ENCODE measurements at places on chromosomes 5 and 9.

DNA sequence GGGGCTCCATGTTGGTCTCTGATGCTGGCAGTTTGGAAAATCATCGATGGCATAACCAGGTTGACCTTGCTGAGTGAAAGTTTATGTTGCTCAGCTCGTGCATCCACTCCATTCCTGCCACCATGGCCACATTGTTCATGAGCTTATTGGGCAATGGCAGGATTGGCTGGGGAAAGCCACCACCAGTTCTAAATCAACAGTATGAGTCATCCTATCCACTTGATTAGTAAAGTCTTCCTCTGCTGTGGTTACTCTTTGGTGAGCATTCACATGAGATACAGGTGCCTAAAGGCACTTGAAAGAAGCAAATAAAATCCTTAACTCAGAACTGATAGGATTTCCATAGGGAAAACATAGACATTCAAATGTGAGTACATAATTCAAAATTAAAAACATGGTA, 131.8 kb upstream of the FBN2 start:
- peak; percentile 32 for DNase-seq

DNA sequence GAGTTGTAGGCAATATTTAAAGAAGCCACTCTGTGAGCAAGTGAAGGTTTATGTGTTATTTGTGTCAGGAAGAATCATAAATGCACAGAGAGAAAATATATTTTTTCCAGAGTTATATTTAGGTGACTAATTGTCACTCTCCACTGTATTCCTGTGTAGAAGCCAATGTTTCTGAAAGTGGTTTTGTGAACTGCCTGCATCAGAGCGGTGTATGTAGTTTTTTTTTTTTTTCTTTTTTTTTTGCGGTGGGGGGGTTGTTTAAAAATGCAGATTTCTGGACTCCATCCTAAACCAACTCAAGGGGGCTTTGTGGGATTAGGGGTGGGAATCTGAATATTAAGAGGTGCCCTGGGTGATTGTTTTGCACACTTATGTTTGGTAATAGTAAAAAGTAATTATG, 103.4 kb downstream of the GDNF start:
- no peak for DNase-seq

DNA sequence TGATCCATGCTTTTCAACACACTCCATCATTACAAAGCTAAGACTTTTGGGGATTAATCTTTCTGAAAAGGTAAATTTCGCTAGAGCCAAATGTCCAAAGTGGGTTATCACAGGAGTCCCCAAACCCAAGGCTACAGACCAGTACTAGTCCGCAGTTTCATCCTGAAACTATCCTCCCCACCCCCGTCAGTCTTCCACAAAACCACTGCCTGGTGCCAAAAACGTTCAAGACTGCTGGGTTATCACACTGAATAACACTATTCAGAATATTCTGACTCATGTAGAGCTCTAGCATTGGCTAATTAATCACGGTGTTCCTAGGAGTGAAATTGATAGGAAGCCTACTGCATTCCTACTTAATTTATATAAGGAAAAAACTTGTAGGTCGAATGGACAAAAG, 24.7 kb downstream of the ERP44 start:
- no peak for DNase-seq

DNA sequence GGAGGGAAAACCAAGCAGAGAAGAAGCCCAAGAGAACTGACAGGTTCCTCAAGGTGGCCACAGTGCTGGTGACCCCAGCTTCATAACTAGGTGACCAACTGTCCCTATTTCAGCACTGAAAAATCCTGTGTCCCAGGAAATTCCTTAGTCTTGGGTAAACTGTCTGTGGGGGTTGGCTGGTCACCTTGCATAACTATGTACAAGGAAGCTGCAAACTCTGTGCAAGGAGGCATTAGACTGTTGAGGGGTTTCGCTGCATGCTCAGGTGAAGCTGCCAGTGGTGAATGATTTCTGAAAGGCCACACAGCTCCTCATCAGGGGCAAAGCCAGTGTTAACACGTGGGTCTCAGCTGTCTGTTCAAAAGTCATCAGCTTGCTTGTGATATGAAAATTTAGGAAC, 36.9 kb downstream of the PCSK5 start:
- no peak for DNase-seq

DNA sequence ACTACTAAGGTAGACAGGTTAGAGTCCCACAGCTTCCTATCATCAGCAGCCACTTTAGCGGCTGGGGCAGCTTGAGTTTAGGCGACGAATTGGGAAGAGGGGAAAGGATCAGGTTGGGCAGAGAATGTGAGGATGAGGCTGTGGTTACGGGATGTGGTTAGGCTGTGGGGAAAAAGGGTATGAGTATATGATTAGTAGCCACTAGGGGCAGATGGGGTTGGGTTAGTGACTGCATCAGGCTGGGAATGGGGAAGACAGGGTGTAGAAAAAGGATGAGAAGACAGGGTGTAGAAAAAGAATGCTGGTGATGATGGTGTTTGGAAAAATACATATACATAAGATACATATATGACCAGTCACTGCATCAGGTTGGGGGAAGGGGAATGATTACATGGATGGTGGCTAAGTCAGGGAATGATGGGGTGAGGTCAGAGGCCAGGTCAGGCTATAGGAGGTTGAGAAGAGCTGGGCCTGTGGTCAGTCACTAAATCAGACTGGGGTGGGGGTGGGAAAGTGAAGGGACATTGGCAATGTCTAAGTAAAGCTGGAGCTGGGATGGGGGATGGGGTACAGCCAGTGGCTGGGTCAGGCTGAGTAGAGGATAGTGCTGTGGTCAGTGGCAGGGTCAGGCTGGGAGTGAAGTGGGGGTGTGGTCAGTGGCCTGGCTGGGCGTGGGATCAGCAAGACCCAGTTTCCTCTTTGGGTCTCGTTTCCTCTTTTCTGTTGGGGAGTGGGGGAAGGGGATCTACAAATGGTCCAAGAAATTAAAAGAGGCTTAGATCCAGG, 2.1 kb downstream of the TLN1 start:
- DNase-seq: peak; percentile 96

- DNase-seq: no peak
Measured at GRCh38 chr5:93821891-93822415, 80.6 kb upstream of the POU5F2 start.

DNA sequence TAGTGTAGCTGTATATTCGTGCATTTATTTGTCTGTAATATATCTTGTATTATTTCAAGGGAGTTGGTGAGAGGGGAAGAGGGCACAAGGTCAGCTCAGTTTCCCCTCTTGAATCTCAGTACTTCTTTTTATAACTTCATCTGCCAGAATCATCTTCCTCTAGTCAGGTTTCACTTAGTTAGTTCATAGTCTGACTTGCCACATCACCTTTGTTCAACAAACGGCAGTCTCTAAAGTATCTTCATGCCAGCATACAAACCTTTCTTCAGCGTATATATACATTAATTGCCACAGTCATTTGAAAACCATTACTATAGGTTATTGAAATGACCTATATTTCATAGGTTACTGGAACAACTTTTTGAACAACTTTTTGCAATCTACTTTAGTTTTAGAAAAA, 1.6 kb downstream of the ECM2 start:
- DNase-seq: no peak

DNA sequence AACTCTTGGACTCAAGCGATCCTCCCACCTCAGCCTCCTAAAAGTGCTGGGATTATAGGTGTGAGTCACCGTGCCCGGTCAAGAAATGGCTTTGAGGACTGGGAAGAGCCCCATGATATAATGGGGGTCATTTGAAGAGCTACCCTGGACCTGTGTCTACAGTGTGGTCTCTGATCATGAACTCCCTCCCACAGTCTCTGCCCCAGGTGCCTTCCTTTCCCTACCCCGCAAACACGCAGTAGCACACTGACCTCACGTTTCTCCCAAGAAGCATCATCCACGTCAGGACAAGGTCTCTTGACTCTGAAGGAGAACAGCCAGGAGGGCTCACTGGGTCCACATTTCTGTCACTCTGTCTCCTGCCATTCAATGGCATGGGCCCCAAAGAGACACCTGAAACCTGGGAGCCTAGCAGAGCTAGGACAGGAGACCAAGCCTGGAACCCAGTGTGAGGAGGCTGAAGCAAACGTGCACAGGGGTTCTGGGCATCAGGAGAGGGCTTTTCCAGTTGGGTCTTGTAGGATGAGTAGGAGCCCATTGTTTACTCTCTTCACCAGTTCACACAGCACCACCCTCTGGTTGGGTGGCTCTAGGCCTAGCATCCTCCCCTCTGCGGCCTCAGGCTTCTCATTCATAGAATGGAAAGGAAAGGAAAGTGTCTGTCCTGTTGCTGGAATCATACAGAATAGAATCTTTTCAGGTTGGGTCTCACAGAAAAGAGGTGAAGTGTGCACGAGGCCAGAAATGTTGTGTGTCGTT, 23.0 kb downstream of the PRRX2 start:
- DNase-seq: no peak

DNA sequence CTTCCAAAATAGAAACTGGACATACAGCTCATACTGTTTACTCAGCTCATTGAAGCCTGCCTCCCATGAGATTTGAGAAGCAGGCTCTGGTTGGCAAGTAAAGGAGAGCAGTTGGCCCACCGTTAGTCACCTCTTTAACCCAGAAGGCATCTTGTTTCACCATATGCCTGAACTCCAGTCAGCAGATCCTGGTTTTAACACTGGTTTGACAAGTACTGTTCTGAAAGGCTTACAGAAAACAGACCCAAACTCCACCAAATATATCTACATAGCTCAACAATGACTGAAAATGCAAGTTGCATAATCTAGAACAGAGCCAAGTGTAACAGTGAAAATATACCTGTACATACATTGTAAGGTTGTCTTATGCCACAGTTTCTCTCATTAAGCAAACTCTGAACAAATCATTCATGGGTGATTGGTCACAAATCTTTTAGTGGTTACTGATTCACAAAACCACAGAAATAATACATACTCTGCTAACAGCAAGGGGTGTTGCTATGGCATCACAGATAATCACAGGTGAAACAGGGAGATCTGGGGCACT, 198.8 kb downstream of the BNC2 start:
- DNase-seq: peak; percentile 81

GRCh38 chr9:2787065-2787464, 56.8 kb downstream of the PUM3 start:
- DNase-seq: peak; percentile 32

DNA sequence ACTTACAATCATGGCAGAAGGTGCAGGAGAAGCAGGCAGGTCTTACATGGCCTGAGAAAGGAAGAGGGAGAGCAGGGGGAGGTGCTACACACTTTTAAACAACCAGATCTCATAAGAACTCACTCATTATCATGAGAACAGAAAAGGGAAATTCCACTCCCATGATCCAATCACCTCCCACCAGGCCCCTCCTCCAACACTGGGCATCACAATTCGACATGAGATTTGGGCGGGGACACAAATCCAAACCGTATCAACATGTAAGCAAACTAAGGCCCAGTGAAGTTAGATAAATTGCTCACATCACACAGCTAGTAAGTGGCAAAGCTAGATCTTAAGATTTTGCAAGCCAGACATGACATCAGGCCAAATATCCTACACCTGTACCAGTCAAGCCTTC, 48.3 kb upstream of the RIC1 start:
- no peak for DNase-seq

GRCh38 chr9:125150349-125151245, 7.3 kb upstream of the SCAI start:
- DNase-seq: no peak

DNA sequence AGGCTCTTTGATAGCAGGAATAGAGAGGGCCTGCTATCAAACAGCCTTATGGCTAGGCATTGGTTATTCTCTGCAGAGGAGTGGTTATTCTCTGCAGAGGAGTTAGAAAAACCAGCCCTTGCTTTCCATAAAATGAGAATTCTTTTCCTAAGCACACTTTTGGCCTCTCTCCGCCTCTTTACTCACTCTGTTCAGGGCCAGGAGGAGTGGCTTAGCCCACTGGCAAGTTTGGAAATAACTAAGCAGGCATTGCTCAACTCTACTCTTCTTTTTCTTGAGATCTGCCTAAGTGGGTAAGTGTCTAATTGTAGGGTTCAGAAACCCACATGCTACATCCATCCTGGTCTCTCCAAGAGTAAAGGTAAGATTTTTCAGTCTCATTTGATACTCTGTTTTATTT, 341.7 kb downstream of the KIAA0825 start:
- no peak for DNase-seq

DNA sequence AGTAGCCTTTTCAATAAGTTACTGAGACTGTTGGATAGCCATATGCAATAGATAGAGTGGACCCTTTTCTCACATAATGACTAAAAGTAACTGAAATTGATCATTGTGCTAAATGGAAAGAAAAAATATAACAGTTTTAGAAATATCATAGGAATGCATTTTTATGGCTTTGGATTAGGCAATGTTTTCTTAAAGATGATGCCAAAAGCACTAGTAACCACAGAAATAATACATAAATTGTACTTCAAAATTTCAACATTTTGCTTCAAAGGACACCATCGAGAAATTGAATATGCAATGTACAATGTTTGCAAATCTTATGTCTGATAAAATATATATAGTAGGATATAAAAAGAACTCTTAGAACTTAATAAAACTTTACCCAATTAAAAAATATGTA, 1267.5 kb upstream of the CDH9 start:
- DNase-seq: peak; percentile 53

All from HCEC 1CT (cell line).